Stimulated activated CD8-positive, alpha-beta memory T cell treated with anti-CD3 and anti-CD28 coated beads, Interleukin-15, amount 100 ng/mL, for 48 hours (primary cell): ENCODE measurements at places on chromosomes 3 and 15.
A peak's percentile ranks its signal among the peaks of the same experiment; 100 is the strongest.

GRCh38 chr3:171113716-171114115 lies 87.2 kb upstream of the SLC2A2 start:
- no peak for DNase-seq

GRCh38 chr3:49609815-49610214 lies 55.5 kb downstream of the BSN start:
- no peak for DNase-seq

- no peak for DNase-seq
Observed at GRCh38 chr3:189827108-189827507, 195.9 kb downstream of the TP63 start.

DNA sequence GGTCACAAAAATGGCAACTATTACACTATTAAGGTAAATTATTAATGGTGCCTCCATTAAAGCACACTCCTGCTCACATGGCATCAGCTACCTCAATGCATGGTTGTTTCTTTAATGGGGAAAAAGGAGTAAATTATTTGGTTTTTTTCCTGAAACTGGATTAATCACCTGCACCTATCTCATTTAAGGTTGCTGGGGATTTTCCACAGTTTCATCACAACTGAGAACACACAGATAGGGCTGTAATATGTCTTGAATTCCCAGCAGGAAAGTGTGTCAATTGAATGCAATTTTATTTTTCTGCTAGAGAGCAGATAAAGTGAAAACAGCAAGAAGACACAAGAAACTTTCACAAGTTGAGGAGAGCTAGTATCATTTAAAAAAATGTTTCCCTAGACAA lies 36.4 kb downstream of the RFTN1 start:
- DNase-seq = no peak

DNA sequence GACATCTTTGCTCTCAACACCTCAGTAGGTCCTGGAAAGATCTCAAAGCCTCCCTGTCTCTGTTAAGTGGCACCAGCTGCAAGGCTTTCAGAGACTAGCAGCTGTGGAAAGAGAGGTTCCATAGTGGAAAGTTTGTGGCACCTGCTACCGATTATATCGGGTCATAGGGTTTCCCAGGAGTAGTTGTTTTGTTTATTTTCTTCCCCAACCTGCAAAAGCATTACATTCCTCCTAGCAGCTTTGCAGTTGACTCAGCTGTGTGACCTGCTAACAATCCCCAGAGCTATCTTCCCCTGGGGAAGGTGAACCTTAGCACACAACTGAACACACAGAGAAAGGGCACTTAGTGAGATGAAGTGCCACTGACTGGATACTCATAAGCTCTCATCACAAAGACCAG lies 598.9 kb upstream of the GRM7 start:
- DNase-seq = no peak

- DNase-seq = no peak
Observed at GRCh38 chr3:197289726-197290125, 8.7 kb downstream of the DLG1 start.

DNA sequence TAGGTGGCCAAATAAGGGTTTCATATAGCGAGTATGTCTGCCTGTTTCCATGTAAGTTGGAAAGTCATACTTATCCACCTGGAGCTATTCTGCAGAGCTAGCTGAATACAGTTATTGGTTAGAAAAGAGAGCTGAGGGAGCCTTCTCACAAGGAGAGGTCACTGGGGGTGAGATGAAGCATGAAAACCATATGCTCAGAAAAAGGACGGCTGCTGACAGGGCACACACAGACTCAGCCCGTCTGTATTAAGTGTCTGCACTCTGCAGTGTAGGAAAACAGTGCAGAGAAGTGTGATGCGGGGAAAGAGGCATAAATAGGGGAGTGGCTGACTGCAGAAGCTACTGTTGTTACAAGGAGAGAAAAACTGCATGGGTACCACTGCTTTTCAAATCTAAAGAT lies 58.2 kb downstream of the C3orf70 start:
- DNase-seq = no peak

DNA sequence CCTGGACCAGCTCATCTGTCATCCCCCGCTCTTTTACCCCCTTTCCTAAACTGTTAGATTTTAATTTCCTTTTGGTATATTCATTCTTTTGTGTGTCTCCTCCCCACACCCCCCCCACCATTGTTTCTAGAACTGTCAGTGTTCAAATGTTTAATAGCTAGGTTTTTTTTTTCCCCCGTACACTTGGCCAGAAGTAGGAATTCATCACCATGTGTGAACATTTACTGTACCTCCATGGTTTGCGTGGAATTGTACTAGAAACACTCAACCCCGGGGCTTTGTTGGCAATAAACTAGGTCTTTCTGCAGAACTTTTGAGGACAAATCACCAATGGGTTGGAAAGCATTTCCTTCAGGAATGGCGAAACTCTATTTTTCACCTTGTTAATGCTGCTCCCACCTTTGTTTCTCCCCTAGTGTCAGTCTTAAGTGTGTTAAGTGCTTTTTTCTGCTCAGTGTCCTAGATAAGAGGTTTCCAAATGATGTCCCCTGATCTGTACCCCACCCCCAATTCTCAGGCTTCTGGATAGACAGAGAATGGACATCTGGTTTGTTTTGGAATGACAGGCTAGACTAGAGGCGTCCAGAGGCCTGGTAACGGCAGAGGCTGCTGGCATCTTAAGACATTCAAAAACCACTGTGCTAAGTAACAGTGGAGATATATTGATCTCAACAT lies 76.8 kb downstream of the SMAD3 start:
- no peak for DNase-seq

DNA sequence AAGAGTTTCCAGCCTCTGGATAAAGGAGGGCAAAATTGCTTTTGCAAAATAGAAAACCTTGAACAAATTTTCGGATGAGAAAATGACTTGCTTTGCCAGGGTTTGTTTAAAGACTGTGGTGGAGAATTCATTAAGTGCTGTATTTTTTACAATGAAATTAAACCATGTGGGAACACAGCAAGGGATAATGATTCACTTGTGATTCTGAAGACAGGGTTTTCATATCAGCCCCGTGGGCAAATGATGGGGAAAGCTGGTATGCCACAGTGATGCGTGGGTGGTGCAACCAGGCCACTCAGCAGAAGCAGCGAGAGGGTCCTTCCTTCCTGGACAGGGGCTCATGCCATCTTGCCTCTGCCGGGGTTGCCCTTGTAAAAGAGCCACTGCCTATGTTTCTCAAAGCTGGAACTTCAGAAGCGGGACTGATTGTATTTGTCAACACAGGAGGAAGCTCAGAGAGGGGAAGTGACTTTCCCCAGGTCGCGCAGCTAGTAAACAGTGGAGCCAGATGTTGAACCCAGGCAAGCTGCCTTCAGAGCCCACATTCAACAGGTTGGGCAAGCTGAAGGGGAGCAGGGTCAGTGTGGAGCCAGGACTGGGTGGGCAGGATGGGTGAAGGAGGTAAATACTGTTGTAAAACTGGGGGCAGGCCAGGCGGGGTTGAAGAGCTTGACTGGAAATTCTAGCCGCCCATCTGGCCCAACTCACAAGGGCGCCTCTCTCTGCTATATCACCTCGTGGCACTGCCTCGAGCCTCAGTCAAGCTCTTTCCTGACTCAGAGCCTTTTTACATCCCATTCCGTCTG lies 79.1 kb downstream of the TOP2B start:
- DNase-seq = no peak

- no peak for DNase-seq
Observed at GRCh38 chr3:150635526-150635925, 32.4 kb downstream of the SELENOT start.

DNA sequence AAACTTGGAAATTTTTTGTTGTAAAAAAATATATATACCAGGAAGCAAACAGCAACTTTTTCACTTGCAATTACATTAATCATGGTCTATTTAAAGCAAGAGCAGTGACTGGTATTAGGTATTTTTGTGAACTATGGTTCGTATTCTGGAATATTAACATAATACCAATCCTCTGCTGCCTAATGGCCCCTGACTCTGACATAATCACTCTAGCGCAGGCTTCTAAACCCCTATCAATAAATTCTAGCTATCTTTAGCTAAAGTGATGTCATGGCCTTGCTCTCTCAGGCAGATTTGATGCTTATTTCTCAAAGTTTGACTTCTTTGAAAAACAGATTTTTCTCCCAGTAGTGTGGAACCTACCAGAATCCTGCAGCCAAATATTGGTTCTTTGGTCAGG lies 808.3 kb downstream of the VGLL3 start:
- DNase-seq = no peak

- DNase-seq = no peak
Observed at GRCh38 chr3:131907796-131908195, 127.0 kb downstream of the CPNE4 start.

- no peak for DNase-seq
Observed at GRCh38 chr15:89783111-89783860, 7.2 kb downstream of the MESP2 start.

- DNase-seq = no peak
Observed at GRCh38 chr3:3134750-3135448, 8.2 kb downstream of the TRNT1 start.

DNA sequence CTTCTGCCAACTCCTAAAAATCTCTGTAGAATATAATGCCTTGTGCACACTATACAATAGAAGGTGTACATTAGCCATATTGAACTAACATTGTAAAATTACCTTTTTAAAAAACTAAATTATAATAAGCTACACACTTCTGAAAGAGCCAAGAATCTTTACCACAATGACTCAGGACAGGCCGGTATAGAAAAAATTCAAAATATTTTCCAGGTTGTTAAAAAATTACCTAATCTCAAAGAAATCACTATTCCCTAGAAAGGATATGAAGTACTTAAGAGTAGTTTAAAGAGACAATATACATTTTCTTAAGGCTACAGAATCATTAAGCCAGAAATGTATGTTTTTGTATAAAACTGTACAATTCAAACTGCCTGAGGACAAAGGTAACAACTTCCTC lies 48.5 kb downstream of the TJP1 start:
- DNase-seq = no peak

GRCh38 chr15:66570327-66570726 lies 4.5 kb upstream of the LCTL start:
- no peak for DNase-seq

DNA sequence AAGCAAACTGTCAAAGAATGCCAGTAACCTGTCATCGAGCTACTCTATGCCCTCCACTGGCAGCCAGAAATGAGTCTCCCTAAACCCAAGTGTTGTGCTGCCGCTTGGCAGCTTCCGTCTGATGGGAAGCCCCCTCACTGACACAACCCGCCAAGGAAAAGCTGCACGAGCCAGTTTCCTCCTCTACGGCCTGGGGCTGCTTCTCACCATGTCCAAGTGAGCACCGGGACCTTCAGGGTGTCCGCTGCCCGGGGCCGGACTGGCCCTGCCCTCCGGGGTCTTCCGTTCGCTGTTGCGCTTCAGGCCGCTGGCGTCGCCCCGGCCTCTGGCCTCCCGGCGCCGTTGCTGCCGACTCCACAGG lies 490 bp downstream of the TOMM70 start:
- DNase-seq = peak; percentile 9

- DNase-seq = no peak
Observed at GRCh38 chr3:68504201-68504600, 428.1 kb downstream of the TAFA4 start.

DNA sequence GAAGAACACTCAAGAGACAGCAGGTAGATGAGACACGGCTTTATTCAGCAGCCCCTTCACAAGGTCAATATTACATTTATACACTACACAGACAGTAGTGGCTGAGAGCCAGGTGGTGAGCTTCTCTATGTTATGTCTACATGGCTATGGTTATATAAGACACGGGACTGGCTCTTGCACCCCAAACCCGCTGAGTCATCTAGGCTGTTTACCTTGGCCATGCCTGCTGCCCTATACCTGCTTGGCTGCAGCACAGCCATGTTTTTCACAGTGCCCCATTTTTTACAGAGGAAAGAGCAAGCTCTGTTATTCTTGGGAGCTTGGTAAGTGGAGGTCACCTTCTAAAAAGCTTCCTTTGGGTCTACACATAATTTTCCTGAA lies 231.6 kb downstream of the IGSF11 start:
- no peak for DNase-seq
